ENCODE measurements at places on chromosomes 12 and 14.
A peak's percentile ranks its signal among the peaks of the same experiment; 100 is the strongest.

- no peak for DNase-seq
These were observed 24.0 kb downstream of the KITLG start for GRCh38 chr12:88556213-88556774.

- DNase-seq, result no peak
These were observed 11.3 kb downstream of the BDKRB1 start for GRCh38 chr14:96267336-96267735.

- DNase-seq, result no peak
These were observed 14.6 kb downstream of the SIVA1 start for GRCh38 chr14:104767634-104767918.

GRCh38 chr12:112850383-112850782 is 56.4 kb upstream of the OAS1 start:
- no peak for DNase-seq

- DNase-seq, result no peak
These were observed at the start of gene CCDC85C for GRCh38 chr14:99603471-99604277. Gene CCDC85C, minus strand, starts transcription at chr14:99604207. Its CDS starts 248 bp downstream, at chr14:99603959.

GRCh38 chr12:8036346-8036745 is 3.8 kb downstream of the FOXJ2 start:
- DNase-seq, result no peak

DNA sequence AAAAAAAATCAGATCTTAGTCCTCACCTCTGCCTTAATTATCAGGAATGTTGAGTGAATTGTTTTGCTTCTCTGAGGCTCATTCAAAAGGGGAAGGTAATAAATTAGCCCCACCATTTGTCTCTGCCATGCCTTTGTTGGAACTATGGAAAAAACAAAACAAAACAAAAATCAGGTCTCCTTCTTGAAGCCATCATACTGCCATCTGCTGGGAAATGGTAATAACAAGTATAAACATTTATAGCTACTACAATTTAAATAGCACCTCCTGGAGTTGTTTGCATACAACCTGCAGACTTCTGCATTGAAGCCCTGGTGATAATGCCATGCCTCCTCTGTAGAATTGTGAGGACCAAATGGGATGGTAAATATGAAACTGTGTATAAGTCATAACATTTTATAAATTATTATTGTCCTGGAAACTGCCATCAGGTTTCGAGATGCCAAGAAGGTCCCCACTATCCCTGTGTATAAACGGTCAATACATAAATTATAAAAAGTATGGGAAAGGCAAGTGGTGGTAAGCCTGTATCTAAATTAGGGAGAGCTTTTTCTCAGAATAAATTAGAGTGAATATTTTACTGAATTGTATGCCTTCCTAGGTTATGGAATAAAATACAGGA is 87.2 kb upstream of the FGD4 start:
- DNase-seq, result no peak

DNA sequence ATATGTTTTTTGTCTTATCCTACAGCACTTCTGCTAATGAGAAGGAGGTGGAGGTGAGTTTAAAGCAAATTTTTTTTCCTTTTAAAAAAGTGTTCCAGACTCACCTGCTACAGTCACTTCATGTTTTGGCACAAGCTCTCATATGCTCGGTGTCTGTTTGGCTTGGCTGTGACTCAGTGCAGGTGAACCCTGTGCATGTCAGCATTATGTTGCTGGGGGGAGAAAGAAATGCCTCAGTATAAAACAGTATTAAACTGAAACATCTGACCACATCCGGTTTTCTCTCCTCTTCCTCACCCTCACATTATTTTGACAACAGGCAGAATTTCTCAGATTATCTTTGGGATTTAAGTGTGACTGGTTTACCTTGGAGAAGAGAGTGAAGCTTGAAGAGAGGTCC is 105.2 kb downstream of the DNAI7 start:
- no peak for DNase-seq

- DNase-seq, result no peak
These were observed 398.0 kb upstream of the GARIN6 start for GRCh38 chr12:99249543-99249942.

DNA sequence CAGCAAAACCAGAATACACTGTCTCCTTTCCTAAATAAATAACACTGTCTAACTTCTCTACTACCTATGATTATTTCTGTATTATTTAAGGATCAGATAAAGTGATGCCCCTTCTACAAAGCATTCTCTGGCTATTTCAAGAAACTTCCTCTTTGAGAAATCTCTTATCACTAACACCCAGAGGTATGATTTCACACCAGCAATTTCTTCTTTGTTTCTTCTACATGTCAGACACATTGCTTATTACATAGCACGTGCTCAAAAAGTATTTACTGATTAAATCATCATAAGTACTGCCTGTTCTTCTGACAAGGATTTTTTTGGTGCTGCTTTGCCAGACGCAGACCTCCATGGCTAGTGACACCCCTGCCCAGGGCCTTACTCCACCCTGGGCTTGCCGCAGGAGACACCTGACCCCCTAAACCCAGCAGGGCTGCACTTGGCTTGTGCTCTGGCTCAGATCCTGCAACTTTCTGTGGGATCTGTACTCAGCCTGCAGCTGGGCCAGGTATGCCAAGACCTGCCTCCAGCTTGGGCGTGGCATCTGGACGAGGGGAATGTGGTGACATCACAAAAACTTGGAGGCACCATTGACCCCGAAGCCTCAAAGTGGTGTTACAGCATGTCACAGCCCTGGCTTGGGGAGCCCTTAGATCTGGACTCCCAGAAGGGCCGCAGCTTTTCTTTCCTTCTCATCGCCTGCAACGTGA is 15.4 kb upstream of the HIGD1C start:
- DNase-seq, result no peak

GRCh38 chr12:71478270-71478669 is 38.7 kb downstream of the LGR5 start:
- no peak for DNase-seq

GRCh38 chr14:104973135-104973384 is 5.1 kb downstream of the AHNAK2 start:
- DNase-seq, result no peak

- DNase-seq, result no peak
These were observed 57.5 kb upstream of the TMCC3 start for GRCh38 chr12:94707892-94708291.

DNA sequence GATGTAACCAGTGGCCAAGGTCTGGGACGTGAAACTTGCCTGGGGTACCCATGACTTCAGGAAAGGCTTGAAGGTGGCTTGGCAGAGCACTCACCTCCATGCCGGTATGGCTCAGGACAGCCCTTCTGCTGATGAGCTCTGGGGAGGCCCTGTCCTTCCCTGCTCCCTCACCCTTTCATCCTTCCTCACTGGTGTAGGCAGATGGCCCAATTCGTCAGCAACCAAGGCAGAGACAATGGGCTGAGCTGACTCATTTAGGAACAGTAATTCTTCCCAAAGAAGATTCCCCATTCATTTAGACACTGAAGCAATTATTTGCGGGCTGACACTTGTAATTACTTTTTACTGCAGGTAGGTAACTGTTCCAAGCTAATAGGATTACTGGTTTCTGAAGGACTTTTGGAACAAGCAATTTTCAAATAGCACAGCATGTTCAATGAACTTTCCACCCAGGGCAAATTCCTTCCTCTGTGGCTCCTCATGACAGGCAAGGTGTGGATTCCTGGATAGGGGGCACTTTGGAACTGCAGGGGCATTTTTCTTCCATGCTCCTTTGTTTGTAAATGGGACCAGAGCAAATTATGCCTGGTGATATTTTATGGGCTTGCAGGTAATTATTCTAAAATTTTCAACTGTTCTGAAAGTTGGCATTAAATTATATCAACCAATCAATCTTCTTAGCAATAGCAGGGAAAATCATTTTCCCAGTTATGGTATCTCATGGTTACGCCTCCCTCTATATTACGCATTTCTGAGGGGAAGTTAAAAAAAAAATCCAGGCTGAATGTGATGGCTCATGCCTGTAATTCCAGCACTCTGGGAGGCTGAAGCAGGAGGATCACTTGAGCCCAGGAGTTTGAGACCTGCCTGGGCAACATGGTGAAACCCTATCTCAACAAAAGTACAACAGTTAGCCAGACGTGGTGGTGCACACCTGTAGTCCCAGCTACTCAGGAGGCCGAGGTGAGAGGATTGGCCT is 24.1 kb upstream of the NRDE2 start:
- DNase-seq, result no peak

DNA sequence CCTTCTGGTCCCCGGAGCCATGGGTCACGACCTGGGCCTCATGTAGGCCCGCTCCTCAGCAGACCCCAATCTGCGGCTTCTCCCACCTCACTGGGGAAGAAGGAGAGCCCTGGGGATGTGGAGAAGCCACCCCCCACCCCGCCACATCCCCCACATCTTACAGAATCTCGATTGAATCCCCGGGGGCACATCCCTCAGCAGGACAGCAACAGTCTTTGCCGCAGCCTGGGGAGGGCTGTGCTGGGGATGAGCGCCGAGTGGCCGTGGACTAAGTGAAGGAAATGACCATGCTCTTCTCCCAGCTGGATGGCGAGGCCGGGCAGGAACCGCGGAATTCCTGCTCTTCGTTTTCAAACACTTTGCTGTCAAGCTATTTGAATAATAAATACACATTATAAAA is 169.0 kb upstream of the RTL1 start:
- DNase-seq, result no peak

GRCh38 chr12:123731596-123731995 is 19.4 kb downstream of the ATP6V0A2 start:
- no peak for DNase-seq

DNA sequence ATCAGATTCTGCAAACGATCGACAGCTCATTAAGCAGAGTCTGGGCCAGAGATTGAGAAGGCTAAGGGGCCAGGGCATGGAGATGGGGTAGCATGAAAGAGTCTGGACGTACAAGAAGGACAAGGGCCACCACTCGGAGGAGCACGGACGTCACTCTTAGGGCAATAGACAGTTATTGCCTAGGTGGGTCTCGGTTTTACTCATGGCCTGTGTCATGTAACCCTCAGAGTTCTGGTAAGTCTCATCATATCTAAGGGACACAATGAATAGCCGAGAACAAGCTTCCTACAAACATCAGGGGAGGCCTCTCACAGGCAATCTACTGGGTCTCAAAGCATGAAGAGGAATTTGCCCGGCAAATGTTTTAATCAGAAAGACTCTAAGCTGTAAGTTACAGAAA is 30.4 kb upstream of the ITPK1 start:
- DNase-seq, result no peak

DNA sequence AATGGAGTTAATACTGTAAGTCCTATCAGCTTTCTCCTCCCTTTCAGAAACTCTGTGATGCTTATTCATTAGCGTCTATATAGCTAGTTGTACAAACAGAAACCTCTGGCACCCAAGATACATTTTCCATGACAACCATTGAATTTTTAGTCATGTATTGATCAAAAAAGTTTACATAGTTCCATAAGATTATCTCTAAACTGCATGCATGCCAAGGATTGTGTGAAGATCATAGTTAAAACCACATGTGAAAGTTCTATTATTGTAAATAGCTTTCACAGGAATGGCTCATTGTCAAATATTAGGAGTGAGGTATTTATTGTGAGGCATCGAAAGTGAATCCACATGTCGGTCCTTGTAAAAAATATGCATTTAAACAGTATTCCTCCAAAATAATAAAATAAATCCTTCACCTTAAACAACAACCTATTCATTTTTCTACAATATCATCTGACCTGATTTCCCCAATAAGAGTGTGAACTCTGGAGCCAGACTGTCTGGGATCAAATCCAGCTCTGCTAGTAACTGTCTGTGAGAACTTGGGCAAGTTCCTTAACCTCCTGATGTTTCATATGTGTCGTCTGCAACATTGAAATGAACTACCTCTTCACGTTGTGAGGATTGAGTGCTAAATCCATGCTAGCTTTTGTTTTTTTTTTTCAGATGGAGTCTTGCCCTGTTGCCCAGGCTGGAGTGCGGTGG is 10.6 kb upstream of the CDKL1 start:
- no peak for DNase-seq

DNA sequence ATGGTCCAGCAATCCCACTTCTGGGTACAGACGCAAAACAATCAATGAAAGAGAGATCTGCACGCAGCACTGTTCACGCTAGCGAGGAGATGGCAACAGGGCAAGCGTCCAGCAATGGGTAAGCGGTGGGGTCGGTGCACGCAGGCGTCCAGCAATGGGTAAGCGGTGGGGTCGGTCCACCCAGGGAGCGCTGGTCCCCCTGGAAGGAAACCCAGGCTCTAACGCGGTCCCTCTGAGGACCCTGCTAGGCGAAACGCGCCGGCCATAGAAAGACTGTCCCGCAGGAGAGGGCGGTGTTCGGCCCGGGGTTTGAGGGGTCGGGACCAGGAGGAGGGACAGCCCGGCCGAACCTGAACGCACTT is 618 bp upstream of the PGAM5 start:
- DNase-seq, result no peak

- DNase-seq, result no peak
These were observed 17.3 kb downstream of the TTC8 start for GRCh38 chr14:88841741-88842140.

GRCh38 chr14:64476438-64476837 is 11.1 kb downstream of the AKAP5 start:
- DNase-seq, result no peak

GRCh38 chr12:116358893-116359761 is 81.6 kb upstream of the MED13L start:
- peak; percentile 47 for DNase-seq

DNA sequence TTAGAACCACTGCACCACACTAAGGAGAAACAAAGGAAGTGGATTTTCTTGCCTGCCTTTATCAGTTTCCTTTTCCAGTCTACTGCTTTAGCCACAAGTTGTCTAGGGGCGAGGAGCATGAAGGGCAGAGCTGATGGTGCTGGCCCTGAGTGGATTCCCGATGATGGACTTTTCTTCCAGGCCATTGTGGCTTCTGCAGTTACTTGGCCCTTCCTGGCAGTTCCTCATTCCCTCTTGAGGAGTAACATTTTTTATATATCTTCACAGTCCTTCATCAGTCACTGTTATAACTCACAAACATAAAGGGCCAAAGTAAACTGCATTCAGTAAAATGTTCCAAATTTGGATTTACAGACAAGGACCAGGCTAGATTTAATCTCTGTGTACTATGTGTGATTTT is 61.2 kb upstream of the SRSF5 start:
- DNase-seq, result no peak

GRCh38 chr14:30129807-30130206 is 202.2 kb upstream of the PRKD1 start:
- DNase-seq, result no peak

DNA sequence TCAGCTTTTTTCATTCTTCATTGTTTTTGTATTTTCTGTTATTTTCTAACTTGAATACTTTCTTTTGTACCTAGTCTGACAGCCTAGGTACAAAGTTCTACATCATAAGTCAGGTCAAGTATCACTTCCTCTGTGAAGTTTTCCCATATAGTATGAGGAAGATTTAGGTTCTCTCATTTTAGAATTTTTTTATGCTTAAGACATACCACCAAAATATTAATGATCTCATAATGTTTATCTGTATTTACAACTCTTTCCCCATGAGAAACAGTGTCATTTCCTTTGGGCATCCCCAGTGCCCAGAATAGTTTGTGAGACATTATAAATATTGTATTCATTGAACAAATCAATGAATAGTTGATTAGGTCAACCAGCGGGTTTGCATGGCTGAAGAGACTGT is 3.1 kb upstream of the ATF7IP start:
- no peak for DNase-seq

- no peak for DNase-seq
These were observed 10.7 kb downstream of the PRH1 start for GRCh38 chr12:10873378-10873777.

Data from stimulated activated CD8-positive, alpha-beta memory T cell treated with anti-CD3 and anti-CD28 coated beads, Interleukin-4, amount 100 ng/mL, for 1 hour (primary cell).